CD4-positive, alpha-beta T cell treated with Interleukin-6 at 100 ng/mL for 8 hours (primary cell): ENCODE measurements at places on chromosomes 5 and 9.
A peak's percentile ranks its signal among the peaks of the same experiment; 100 is the strongest.

- no peak for DNase-seq
Measured at GRCh38 chr5:175513297-175513696, 34.9 kb downstream of the SFXN1 start.

DNA sequence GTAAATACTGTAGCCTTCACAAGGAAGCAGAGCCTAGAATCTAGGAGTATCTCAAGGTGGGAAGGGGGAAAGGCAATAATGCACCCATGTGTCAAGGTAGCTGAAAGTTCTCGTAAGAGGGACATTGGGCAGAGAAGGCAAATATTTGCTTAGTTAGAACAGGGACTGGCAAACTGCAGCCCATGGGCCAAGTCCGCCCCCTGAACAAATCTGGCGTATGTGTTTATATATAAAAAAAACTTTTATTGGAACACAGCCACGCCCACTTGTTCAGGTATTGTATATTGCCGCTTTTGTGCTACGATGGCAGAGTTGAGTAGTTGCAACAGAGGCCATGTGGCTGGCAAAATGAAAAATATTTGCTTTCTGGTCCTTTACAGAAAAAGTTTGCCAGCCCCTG lies 16.1 kb downstream of the KCNN2 start:
- DNase-seq = no peak

GRCh38 chr5:65329266-65329665 lies 152.5 kb downstream of the ADAMTS6 start:
- DNase-seq = no peak

- DNase-seq = no peak
Measured at GRCh38 chr5:169222934-169223594, 77.9 kb downstream of the SLIT3 start.

GRCh38 chr9:135340726-135341475 lies 138.7 kb upstream of the PPP1R26 start:
- no peak for DNase-seq

GRCh38 chr9:6692433-6692832 lies 46.9 kb upstream of the GLDC start:
- DNase-seq = no peak

GRCh38 chr5:177458912-177459350 lies 12.3 kb downstream of the PRR7 start:
- no peak for DNase-seq

- DNase-seq = peak; percentile 65
Measured at GRCh38 chr5:91225848-91226686, 157.1 kb downstream of the ARRDC3 start.

GRCh38 chr9:127837346-127837745 lies 17.1 kb downstream of the ENG start:
- no peak for DNase-seq

DNA sequence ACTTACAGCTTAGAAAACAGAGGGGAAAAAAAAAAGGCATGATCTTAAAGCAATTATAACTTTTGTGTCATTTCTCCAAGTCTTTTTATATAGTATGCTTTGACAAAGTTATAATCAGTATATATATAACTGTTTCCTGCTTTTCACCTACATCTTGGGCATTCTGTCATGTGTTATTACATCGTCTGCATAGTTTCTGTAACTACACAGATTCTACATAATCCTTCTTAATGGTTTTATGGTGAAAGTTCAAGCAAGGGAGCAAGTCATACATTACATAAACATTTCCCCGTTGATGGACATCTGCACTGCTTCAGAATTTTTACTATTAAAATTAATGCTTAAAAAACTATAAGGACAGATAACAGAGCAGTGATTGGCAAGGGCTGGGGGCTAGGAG lies 12.1 kb downstream of the FEM1C start:
- no peak for DNase-seq

DNA sequence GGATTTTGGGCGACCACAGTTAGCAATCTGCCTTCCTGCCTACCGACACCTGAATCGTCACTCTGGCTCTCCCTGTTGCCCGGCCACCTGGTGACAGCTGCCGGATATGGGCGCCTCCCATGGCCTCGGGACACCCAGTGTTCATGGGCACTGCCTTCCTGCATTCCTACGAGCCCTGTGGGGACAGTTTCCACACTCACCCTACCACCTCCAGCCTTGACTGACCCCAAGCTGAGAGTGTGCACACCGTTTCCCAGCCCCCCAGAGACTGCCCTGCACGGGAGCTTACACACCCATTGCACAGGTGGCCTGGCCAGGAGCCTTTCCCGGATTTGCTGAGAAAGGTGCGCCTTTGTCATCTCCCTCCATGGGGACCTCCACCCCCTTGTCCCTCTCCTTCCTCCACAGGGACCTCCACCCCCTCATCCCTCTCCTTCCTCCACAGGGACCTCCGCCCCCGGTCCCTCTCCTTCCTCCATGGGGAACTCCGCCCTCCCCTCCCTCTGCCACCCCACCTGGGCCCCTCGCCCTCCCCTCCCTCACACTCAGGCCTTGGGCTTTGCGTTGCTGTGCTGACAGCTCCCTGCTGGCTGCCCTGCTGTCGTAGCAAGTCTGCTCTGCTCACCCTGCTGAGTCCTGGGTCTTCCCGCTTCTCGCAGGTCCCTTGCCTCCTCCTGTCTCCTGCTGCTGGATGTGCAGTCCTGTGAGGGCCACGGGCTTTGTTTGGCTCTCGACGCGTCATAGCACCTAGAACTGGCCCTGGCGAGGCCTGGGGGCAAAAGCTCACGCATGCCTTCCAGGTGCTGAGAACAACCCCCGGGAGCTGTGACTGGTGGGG lies 48.4 kb downstream of the MRPL36 start:
- no peak for DNase-seq

DNA sequence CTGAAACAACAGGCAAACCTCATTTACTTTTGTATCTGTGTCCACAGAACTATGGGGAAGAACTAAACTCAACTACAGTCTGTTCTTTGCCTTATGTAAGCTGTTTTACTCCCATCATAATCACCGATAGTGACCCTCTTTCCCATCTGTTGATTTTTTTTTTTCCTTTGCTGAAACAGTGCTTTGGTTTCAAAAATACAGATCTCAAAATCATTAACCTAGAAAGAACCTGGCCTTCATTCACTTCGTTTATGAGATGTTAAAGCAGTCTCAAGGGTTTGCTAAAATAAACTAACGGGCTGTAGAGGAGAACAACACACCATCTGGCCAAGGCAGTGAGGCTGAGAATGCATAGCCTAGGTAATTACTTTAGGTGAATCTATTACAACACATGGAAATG lies 706.6 kb upstream of the ZNF608 start:
- no peak for DNase-seq

GRCh38 chr9:109950710-109951443 lies 170.9 kb downstream of the PALM2AKAP2 start:
- DNase-seq = no peak

- DNase-seq = peak; percentile 51
Measured at GRCh38 chr9:306907-307306, 92.2 kb downstream of the DOCK8 start.

DNA sequence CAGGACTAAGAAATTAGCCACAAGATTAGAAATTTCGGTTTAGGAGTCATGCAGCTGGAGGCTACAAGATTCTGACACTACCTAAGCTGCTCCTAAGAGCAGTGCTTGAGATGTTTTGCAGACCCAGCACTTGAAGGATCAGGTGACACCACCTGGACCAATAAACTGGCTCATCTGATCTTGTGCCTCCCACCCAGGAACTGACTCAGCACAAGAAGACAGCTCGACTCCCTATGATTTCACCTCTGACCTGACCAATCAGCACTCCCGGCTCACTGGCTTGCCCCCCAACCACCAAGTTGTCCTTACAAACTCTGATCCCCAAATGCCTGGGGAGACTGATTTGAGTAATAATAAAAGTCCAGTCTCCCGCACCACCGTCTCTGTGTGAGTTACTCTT lies 170.4 kb downstream of the TTC39B start:
- no peak for DNase-seq

DNA sequence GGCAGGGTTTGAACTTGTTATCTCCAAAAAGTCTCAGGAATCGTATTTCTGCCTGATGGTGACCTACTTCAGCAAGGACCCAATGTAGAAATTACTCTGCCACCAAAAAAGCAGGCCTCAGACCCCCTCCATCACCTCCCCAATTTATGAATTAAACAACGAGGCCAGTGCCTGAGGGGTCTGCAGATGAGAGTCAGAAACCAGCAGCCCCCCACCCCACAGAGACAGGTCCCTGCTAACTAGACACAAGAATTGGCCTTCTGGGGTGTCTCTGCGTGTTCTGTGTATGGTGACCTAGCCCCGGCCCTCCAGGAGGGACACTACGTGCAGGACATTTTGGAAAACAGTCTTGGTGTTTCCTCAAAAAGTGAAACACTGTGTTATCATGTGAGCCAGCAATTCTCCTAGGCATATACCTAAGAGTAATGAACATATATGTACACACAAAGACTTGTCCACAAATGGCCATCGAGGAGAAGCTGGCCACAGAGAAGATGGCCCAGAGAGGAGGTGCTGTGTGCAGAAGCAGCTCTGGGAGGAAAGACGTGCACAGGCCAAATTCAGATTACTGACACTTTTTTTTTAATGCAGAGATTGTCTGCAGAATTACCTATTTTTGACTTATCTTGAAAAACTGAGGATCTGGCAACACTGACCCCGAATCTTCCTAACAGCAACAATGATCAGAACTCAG lies 93.8 kb downstream of the ADAMTS2 start:
- no peak for DNase-seq

DNA sequence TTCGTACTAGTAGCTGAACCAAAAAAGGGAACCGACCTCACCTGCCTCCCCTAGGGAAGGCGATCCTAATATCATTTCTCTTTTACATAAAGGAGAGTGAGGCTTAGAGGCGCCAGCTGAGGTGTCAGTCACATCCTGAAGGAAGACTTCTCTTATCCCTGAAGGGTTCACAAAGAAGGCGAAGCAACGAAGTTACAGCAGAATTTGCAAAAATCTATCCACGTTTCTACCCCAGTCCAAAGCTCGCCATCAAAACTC lies 598 bp upstream of the KIAA1191 start:
- no peak for DNase-seq

- no peak for DNase-seq
Measured at GRCh38 chr9:109143881-109144562, 23.0 kb downstream of the FRRS1L start.

GRCh38 chr5:63700241-63700640 lies 262.0 kb downstream of the HTR1A start:
- no peak for DNase-seq

- DNase-seq = no peak
Measured at GRCh38 chr5:121108725-121109124, 644.6 kb downstream of the PRR16 start.

DNA sequence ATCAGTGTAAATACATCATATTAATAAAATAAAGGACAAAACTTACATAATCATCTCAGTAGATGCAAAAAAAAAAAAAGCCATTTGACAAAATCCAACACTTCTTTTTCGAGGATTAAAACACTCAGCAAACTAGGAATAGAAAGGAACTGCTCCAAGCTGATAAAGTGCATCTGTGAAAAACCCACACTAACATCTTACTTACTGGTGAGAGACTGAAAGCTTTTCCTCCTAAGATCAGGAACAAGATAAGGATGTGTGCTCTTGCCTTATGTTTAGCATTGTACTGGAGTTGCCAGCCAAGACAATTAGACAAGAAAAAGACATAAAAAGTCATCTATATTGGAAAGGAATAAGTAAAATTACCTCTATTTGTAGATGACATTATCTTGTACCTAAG lies 120.2 kb upstream of the SAP30L start:
- no peak for DNase-seq

DNA sequence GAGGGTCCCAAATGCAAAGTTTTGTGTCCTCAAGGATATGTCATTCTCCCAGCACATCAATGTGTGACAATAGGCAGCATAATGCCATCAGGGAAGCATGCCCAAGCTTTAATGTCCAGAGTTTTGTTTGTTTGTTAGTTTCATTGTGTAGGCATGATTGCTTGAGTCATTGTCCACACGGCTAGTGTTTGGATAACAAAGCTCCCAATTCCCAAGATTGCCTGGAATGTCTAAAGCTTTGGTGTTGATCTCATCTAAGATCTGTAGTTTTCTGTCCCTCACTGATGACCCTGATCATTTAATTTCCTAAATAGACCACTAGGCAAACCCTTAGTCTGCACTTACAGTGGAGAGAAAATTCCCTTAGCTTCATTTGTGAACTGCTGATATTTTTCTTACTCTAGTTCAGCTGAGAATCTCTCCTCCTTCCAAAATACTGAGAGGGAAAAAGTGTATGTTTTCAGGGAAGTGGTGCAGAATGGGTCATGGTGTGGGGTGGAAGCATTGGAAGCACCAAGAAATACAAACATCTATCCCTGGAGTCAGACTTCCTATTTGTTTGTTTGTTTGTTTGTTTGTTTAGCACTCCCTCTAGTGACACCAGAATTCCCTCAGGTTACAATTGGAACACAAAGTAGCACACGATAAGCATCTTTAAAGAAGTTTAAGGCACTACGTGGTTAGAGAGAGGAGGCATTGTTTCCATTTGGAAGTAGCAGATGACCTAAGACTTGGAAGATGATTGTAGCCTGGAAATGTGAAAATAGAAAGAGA lies 127.1 kb downstream of the PRDM6 start:
- no peak for DNase-seq

DNA sequence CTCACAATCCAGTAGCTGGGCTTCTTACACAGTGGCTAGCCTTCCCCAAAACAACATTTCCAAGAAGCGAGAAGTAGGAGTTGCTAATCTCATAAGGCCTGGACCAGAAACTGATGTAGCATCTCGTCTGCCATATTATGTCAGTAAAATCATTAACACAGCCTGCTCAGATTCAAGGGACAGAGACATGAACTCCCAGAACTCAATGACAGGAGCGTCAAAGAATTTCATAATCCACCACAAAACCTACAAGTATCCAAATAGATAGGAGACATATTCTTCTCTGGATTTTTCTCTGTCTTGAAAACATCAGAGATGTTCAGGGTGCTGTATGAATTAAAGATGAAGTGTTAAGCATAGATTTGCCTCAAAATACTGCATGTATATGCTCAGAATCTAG lies 457.6 kb upstream of the ACTBL2 start:
- no peak for DNase-seq

DNA sequence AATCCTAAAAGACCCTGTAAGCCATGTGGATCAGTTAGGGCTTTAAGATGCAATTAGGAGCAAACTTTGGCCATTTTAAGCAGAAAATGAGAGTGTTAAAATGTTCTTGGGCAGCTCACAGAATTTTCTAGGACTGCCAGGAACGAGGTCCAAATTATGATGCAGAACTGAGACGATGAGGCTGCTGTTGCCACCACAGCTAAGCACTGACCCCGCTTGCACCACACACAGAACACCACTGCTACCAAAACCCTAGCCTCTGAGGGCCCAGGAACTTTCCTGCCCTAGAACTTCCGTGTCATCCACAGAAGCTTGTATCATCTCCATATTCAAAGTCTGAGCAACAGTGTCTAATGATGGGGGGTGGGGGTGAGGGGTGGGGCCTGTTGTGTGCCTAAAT lies 41.0 kb upstream of the PCSK1 start:
- no peak for DNase-seq
